Myocyte (in vitro differentiated cells): ENCODE measurements at places on chromosomes 3 and 15. TPM values are rescaled to one million over a fixed set of nuclear protein-coding genes. Genes with fewer than 3 reads are reported as not detected.

- DNase-seq = no peak
Measured at GRCh38 chr15:40933517-40933902, 4.4 kb downstream of the DLL4 start.

- no peak for DNase-seq
Measured at GRCh38 chr3:14605744-14606143, 45.8 kb upstream of the CCDC174 start.

- DNase-seq = no peak
Measured at GRCh38 chr3:81045976-81046375, 715.5 kb downstream of the GBE1 start.

- no peak for DNase-seq
Measured at GRCh38 chr3:168085491-168086119, 10.1 kb downstream of the GOLIM4 start.

DNA sequence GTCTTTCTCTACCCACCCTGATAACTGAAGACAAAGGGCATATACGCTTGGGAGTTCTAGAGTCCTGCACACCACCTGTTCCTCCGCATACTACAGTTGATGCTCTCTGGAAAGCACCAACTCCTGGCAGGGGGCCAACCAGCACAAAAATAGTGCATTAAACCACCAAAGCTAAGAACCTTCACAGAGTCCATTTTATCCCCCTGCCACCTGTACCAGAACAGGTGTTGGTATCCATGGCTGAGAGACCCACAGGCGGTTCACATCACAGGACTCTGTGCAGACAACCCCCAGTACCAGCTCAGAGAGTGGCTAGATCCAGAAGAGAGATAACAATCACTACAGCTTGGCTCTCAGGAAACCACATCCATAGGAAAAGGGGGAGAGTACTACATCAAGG lies 114.4 kb upstream of the POU1F1 start:
- DNase-seq = peak; percentile 55

GRCh38 chr3:58683466-58683865 lies 16.9 kb upstream of the FAM3D start:
- peak; percentile 63 for DNase-seq

RETNLB gene
- total RNA-seq = not detected in 2 replicates

SCG5 gene
- 1.3 and 2.3 TPM in 2 replicates for total RNA-seq
